ENCODE measurements at places on chromosomes 12 and 14.

GRCh38 chr12:9786726-9787717 is 26.3 kb upstream of the CD69 start:
- DNase-seq = no peak

GRCh38 chr12:31337952-31338351 is 12.0 kb upstream of the SINHCAF start:
- DNase-seq = no peak

DNA sequence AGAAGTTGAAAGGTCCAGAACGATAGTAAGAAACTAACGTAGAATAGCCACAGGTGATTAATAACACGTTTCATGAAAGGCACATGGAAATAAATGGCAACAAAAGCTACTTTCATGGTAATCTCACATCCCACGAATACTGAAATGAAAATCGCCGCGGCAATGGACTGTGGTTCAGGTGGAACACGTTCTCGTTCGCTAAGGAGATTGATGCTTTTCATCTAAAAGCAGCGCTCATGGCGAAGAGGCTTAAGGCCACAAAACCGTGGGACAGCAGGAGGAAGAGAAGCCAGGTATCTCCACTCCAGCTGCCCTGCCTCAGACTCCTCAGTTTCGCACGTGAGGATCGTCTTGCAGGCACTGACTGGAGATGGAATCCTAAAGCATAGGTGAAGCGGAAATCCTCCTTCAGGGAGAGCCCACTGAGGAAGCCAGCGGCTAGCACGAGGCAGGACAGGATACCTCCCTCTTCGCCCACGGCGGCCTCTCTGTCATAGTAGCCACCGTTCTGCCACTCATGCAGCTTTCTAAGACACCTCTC is 696 bp upstream of the GPHN start:
- peak; percentile 1 for DNase-seq

GRCh38 chr12:54265364-54265812 is 14.5 kb downstream of the CBX5 start:
- no peak for DNase-seq

DNA sequence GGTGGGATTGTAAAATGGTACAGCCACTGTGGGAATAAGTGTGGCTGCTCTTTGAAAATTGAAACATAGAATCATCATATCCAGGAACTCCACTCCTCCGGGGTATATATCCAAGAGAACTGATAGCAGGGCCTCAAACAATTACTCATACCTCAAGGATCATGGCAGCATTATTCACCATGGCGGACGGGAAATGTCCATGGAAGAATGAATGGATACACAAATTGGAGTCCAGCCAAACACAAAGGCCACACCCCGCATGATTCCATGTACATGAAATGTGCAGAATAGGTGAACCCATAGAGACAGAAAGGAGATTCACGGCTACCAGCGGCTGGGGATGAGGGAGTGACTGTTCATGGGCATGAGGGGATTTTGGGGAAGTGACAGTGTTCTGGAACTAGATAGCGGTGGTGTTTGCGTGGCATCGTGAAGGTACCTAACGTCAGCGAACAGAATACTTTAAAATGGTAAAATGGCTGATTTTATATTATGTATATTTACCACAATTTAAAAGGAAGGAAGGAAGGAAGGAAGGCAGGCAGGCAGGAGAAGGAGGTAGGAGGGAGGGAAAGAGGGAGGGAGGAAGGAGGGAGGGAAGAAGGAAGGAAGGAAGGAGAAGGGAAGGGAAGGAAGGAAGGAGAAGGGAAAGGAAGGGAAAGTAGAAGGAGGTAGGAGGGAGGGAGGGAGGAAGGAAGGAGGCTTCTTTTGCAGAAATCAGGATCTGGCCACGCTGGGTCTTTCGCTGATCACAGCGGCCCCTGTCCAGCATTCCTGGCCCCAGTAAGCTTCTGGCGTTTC is 14.1 kb upstream of the NCOR2 start:
- no peak for DNase-seq

DNA sequence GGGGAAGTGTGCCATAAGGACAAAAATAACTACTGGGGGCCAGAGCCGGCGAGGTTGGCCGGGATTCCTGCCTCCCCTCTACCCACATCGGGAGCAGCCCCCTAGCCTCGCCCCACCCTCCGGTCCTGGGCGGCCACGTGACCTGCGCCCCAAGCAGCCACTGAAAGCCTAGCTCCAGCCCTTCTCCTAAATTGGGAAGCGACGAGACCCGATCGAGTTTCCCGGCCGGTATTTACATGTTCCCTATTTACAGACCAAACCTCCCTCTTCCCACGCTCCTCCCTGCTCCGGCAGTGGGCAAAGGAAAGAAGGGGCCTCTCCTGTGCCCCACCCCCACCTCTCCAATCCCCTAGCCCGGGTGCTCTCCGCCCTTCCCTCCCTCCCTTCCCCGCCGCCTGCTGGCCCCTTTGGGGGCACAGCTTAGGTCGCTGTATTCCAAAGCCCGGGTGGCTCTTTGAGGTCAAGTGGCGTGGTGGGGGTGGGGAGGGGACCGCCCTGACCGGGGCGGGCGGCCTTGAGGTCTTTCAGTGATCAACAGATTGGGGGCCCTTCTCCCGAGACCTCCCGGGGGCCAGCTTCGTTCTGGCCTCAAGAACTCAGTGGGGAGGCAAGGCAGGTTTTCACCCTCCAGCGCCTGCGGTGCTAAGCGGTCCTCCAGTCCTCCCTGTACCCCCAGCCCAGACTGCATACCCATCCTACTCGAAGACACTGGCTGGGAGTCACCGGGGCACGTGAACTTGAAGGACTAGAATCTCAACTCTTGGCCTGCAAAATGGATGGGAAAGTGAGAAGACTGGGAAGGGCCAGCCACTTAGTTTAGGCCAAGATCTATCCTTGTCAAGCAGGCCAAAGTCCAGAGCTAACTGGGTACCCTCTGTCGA is 6.3 kb upstream of the CTDSP2 start:
- no peak for DNase-seq

DNA sequence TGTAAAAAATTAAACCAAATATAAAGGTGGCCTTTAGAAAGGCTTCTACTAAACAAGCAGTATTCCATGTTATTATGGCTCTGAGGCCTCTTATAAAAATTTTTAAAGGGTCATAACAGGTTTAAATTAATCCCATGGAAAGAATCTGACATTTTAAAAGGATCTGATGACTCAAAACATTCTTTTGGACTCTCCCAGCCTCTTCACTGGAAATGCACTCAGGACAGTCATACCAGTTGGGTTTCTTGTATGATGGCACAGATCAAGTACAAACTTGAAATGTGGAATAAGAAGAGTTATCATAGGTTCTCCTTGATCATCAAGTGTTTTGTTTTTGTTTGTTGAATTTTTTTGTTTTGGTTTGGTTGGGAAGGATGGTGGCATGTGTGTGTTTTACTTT is 50.8 kb downstream of the PPP2R5E start:
- DNase-seq = no peak

- no peak for DNase-seq
These were observed at the start of gene PRR4 for GRCh38 chr12:10849425-10849878. Gene PRR4, minus strand, starts transcription at chr12:10849475. Its CDS starts 38 bp downstream, at chr12:10849437.

GRCh38 chr14:73712540-73713180 is 1.5 kb downstream of the PNMA1 start:
- peak; percentile 15 for DNase-seq

- no peak for DNase-seq
These were observed 129.4 kb upstream of the DNM1L start for GRCh38 chr12:32549675-32550079.

GRCh38 chr14:24565766-24566165 is 10.3 kb downstream of the CTSG start:
- no peak for DNase-seq

DNA sequence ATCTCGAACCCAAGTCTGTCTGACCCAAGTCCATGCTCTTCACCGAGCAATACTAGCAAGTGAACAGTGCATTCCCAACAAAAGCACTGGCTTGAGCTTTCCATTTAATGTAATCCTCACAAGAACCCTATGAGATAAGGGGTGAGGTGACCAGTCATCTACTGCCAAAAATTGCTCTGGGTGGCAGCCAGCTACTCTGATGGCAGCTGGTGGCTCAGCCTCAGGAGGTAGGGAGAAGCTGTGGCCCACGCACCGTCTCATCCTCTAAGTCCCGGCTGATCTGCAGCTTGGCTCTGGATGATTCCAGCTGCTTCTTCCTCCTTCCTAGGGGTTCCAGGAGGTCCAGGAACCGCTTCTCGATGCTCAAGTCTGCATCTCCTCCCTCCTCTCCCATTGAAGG is 75.2 kb downstream of the PLEKHG3 start:
- DNase-seq = no peak

DNA sequence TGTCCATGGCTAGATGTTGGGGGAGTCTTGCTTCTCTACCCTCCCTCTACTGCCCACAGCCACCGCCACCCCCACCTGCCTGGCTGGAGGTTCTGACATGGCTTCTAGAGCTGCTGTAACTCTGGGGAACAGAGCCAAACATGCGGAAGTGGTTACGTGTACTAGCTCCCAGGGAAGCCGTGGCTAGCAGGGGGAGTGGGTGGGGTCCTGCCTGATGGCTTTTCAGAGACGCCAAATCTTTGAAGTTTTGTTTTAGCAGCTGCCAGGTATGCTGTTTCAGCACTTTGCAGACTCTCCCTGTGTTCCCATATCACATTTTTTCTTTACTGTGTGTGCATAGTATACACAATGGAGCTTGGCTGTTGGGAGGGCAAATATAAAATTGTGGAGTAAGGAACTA is 150.3 kb downstream of the TGFB3 start:
- DNase-seq = no peak

GRCh38 chr12:40735551-40736230 is 43.5 kb downstream of the CNTN1 start:
- DNase-seq = no peak

DNA sequence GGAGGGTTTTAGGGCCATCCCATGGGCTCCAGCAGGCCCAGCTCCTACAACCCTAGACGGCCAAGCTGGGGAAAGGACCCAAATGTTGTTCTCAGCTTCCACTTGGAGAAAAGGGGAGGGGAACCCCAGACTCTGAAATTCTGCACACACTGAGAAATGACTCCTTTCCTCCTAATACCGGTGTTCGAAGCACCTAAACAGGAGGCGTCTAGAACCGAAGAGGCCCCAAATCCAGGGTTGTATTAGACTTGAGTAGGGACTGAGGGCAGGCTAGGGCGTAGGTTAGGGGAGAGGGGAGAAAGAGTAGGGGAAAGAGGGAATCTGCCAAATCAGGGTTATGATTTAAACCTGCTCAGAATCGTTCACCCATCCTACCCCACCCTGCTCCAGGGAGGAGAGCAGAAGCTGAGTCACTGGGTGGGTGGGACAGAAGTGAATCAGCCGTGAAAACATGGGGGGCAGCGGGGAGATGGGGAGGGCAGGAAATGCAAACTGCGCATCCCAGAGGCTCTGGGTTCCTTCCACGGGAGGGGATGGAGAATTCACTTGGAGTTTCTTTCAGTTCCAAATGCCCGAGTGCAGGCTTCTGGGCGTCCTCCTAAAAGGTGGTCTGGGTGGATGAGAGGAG is 1.0 kb downstream of the IGFBP6 start:
- DNase-seq = no peak

GRCh38 chr14:106872611-106873446 is 1346.4 kb downstream of the TMEM121 start:
- DNase-seq = peak; percentile 54

GRCh38 chr12:10505620-10506019 is at the start of gene EIF2S3B:
Gene EIF2S3B, plus strand, starts transcription at chr12:10505890. Its CDS starts 13 bp downstream, at chr12:10505903.
- no peak for DNase-seq

- DNase-seq = no peak
These were observed 172.9 kb downstream of the ZFP36L1 start for GRCh38 chr14:68619790-68620574.

GRCh38 chr14:24251880-24252288 is 9.5 kb upstream of the TINF2 start:
- DNase-seq = no peak

- no peak for DNase-seq
These were observed 113.4 kb downstream of the DICER1 start for GRCh38 chr14:95043732-95044462.

DNA sequence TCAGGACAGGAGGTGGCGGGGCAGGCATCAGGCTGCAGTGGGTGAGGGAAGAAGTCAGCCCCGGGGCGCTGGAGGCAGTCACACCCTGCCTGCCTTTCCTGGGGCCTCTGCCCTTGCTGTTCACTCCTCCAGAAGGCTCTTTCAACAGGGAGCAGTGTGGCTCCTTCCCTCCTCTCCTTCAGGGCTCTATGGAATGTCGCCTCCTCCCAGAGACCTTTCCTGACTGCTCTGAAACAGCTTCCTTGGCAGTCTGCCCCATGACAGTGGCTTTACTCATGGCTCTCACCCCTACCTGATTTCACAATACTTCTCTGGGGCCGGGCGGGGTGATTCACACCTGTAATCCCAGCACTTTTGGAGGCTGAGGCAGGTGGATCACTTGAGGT is 7.1 kb downstream of the RHOF start:
- no peak for DNase-seq
